ENCODE measurements at places on chromosomes 6 and 20.
A peak's percentile ranks its signal among the peaks of the same experiment; 100 is the strongest.

DNA sequence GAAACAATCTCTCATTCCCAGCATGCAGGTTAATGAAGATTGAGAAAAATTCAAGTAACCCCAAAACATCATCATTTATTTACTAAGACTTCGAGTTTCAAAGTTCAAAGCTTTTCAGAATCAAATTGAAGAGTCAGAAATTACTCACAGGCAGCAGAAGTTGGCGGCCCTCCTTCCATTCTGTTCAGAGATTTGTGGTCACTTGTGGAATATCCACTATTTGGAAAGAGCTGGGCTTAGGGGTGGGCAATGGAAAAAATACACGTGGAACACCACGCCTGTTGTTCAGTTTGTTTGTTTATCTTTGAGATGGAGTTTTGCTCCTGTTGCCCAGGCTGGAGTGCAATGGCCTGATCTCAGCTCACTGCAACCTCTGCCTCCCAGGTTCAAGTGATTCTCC is 108.6 kb upstream of the NAA20 start:
- no peak for DNase-seq

DNA sequence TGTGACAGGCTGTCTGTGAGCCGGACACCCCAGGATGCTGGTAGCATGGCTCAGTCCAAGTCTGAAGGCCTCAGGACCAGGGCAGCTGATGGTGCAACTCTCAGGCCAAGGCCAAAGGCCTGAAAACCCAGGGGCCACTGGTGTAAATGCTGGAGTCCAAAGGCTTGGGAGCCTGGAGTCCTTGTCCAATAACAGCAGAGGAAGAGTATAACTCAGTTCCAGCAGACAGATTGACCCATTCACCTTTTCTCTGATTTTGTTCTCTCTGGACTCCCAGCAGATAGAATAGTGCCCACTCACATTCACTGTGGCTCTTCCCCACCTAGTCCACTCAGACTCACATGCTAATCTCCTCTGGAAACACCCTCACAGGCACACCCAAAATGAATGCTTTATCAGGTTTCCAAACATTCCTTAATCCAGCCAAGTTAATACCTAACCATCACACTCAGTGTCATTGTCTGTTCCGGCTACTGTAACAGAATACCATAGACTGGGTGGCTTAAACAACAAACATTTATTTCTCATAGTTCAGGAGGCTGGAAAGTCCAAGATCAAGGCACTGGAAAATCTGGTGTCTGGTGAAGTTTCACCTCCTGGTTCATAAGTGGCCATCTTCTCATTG is 5.0 kb upstream of the TRAF3IP2 start:
- DNase-seq = no peak

DNA sequence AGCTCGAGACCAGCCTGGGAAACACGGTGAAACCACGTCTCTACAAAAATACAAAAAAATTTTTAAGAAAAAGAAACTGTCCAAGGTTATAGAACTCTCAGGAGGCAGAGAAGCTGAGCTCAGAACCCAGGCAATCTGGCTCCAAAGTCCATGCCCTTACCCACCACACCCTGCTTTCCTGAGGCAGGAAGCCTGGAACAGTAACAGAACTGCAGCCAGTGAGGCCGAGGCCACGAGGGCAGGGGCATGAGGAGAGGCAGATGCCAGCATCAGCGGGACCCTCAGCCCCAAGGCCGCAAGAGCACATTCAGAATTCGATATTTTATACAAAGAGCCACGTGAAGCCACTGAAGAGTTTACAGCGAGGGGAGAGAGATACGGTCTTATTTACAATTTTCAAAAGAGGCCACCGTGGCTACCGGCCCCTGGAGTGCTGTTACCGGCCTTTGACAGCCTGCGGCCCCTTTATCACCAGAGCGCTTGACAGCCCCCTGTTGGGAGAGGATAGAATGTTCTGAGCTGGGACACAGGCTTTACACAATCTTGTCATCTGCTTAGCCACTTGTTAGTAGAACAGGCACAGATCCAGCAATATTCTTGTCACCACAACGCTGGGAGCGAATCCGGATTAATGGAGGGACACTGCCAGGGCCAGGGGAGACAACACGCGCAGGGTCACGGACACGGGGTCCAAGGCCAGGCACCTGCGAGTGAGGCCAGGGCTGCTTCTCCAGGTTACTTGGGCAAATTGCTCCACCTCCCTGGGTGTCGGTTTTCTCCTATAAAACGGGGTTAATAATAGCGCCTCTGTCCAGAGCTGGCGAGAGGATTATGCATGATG is 5.6 kb downstream of the SPATA2 start:
- DNase-seq = no peak

- DNase-seq = no peak
These were observed 59.5 kb upstream of the RNF144B start for GRCh38 chr6:18327626-18328025.

- DNase-seq = peak; percentile 78
These were observed 217.5 kb upstream of the SUPT3H start for GRCh38 chr6:45595010-45595851.

DNA sequence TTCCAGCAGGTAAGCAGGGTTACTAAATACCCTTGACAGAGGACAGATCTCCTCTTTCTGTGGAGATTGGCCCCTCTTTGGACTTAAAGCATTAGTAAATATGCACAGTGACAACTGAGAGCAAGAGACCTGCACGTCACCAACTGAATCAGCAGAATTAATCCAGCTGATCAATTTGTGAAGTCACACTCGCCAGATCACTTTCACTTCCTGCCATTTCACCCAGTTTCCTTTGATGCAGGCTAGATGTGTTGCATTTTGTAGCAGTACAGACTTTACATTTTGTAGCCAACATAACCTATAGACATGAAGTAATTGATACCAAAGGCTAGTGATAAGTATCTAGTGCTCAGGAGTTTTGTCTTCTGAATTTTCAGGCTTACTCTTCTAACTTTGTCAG is 11.9 kb downstream of the SYNE1 start:
- DNase-seq = no peak

DNA sequence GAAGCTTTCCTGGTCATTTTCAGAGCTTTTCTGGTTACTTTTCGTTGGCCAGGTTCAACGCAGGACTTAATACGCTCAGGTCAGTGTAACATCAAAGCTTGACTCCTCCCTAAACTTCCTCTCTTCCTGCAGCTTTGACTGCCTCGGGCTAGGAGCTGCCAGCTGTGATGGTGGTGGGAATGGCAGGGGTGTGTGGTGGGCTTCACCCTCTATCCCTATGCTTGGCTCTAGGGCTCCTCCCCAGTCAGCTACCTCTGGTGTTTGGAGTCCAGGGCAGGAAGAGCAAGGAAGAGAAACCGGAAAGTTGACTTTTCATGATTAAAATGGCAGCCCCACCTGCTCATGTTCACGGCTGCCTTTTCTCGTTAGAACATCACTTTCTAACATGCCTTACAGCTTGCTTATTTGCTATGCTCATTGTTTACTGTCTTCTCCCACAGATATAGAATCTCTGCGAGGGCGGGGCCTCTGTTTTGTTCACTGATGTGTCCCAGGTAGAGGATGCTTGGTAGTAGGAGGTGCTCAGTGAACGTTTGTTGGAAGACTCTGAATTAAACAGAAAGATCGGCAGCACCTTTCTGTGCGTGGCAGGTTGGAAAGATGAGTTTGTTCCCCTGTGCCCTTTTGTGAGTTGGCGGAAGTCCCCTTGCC is 16.1 kb upstream of the PPP1R14C start:
- no peak for DNase-seq

GRCh38 chr6:38476141-38476540 is 163.6 kb downstream of the BTBD9 start:
- DNase-seq = no peak

- no peak for DNase-seq
These were observed 4.5 kb downstream of the KPNA5 start for GRCh38 chr6:116685437-116685993.

- DNase-seq = no peak
These were observed 3.4 kb upstream of the COL12A1 start for GRCh38 chr6:75209184-75209723.

GRCh38 chr6:4806337-4806725 is 30.1 kb downstream of the CDYL start:
- no peak for DNase-seq

DNA sequence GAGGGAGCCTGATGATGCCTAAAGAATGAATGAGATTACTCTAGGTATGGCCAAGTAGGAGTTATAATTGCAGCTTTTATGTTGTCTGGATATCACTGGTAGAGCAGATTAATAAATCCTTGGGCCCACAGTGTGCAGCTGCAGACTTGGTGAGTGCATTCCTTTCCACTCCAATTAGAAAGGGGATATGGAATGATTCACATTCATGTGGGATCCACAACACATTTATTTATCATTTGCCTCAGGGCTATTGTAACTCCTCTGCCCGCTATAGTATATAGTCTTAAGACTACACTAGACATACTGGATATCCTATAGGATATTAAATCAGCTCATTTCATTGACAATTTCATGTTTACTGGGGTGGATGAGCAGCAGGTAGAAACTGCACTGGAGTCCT is 11.6 kb upstream of the HLA-G start:
- DNase-seq = no peak

- DNase-seq = no peak
These were observed 234.4 kb downstream of the SIM1 start for GRCh38 chr6:100230115-100230952.

DNA sequence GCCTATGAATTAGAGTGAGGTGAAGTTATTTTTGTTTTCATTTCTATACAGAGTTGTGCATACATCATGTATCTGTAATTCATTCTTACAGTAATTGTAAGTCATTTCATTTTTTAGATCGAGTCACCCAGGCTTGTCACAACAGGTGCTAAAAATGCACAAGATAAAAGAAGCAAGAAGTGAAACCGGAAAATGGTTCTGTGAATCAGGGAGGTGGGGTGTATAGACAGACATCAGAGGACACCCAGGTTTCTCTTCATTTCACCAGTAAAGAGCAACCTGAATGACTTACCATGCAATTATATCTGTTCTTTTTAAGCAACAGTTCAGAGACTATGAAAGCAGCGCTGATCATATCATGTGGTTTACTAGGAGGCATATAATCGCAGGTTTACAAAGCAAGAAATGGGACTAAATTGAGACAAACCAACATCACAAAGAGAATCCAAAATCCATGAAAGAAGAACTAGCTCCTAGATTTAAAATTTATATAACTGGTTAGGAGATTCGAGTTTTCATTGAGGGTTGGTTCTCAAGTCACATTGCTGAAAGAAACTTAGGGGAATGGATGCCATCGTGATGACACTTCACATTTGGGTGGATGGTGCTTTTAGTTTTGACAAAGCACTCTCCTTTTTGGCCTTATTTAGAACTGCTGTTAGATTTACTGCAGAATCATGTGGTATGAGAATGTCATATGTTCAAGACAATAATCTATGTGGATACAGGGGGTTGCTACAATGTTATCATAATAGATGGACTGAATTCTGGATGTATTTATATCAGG is 27.9 kb upstream of the TBC1D7 start:
- no peak for DNase-seq

DNA sequence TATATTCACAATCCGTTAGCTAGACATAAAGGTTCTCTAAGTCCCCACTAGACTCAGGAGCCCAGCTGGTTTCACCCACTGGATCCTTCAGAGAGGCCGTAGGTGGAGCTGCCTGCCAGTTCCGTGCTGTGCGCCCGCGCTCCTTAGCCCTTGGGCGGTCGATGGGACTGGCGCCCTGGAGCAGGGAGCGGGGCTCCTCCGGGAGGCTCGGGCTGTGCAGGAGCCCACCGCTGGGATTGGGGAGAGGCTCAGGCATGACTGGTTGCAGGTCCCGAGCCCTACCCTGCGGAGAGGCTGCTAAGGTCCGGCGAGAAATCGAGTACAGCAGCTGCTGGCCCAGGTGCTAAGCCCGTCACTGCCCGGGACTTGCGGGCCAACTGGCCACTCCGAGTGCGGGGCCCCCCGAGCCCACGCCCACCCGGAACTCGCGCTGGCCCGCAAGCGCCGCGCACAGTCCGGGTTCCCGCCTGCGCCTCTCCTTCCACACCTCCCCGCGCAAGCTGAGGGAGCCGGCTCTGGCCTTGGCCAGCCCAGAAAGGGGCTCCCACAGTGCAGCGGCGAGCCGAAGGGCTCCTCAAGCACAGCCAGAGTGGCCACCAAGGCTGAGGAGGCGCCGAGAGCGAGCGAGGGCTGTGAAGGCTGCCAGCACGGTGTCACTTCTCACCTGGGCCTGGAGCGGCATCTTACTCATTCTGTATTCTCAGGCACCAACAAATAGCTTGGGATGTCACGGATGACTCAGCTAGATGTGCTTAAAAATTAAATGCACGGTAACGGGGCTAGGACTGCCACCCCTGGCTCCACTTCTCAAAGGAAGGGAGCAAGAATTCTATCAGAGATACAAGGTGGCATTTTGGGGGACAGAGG is 44.1 kb downstream of the IRF4 start:
- no peak for DNase-seq

DNA sequence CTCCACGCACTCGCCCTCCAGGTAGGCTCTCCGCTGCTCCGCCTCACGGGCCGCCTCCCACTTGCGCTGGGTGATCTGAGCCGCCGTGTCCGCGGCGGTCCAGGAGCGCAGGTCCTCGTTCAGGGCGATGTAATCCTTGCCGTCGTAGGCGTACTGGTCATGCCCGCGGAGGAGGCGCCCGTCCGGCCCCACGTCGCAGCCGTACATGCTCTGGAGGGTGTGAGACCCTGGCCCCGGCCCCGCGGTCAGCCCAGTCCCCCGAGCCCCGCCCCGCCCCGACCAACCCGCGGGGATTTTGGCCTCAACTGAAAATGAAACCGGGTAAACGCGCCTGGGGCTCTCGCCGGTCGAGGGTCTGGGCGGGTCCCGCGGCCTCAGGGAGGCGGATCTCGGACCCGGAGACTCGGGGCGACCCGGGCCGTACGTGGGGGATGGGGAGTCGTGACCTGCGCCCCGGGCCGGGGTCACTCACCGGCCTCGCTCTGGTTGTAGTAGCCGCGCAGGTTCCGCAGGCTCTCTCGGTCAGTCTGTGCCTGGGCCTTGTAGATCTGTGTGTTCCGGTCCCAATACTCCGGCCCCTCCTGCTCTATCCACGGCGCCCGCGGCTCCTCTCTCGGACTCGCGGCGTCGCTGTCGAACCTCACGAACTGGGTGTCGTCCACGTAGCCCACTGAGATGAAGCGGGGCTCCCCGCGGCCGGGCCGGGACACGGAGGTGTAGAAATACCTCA is 598 bp downstream of the HLA-B start:
- peak; percentile 88 for DNase-seq

- DNase-seq = no peak
These were observed 12.2 kb upstream of the SHLD1 start for GRCh38 chr20:5737966-5738365.

DNA sequence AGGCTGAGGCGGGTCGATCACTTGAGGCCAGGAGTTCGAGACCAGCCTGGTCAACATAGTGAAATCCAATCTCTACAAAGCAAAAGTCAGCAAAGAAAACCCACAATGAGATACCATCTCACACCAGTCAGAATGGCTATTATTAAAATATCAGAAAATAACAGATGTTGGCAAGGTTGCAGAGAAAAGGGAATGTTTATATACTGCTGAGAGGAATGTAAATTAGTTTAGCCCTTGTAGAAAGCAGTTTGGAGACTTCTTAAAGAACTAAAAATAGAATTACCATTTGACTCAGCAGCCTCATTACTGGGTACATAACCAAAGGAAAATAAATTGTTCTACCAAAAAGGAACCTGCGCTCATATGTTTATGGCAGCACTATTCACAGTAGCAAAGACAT is 16.7 kb upstream of the GCM1 start:
- DNase-seq = no peak
